ENCODE measurements at places on chromosomes 16 and 17.

DNA sequence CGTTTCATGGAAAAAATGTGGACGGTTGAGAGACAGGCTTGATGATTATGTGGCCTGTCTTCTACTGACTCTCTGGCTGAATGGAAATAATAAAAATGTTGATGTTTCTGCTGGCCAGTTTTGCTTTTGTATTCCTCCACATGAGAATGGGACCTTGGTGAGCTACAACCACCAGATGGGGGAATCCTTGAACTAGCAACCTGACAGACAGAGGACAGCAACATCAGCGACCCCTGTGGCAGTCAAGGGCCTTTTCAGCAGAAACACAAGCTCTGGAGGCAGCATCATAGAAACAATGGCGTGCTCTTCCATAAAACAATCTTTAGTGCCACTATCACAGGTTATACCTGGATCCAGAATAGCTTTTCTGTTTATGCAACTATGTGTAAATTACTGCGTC lies 84.0 kb upstream of the ATP2A3 start:
- no peak for DNase-seq

DNA sequence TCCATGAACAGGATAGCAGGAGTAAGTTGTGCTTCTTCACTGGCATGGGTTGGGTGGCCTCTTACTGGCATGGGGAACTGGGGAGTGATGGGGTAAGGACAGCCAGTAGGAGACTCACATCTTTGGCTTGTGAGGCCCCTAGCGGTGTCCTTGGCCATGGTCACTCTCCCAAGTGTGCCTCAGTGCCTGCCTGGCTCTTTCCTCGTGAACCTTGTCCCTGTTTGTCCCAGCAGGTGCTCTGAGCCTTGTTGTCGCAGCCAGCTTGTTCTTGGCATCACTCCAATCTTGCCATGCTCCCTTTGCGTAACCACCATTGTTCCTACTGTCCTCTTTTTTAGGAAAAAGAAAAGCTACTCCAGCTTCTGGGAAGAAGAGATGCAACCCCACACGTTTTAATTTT lies 53.6 kb upstream of the SDK2 start:
- no peak for DNase-seq

DNA sequence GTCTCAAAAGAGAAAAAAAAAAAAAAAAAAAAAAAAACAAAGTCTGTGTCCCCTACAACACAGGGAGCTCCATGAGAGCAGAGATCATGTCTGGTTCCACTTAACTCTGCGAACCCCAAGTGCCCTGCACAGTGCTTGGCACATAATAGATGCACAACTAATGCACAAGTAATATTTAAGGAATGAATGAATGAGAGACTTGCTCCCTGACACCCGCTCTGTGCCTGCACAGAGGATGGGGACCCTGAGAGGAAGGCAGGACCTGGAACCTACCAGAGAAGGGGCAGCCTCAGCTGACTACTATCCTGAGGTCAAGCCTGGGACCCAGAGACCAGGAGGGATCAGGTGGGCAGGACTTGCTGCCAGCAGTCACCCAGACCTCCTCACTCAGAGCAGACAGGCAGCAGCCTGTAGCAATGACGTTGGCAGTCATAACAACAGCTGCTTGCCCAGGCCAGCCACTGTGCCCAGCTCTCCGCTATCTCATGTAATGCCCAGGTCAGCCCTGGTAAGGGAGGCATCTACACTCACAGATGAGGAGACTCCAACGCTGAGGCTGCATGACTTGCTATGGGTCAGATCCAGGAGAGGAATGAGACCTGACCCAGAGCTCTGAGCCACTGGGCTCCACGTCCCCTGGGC lies 2.9 kb downstream of the MYO15A start:
- DNase-seq = no peak

GRCh38 chr16:82033006-82033405 lies 2.0 kb upstream of the HSD17B2 start:
- DNase-seq = no peak

Measured in activated CD4-positive, alpha-beta T cell treated with anti-CD3 and anti-CD28 coated beads, Interleukin-2, Interleukin-6, amounts not matched to agents 100 ng/mL and 50 ng/mL, durations not matched to agents 16 hours and 8 hours (primary cell).